ENCODE measurements at places on chromosomes 12 and 14.

- no peak for DNase-seq
These were observed 9.1 kb downstream of the TMCC3 start for GRCh38 chr12:94641283-94641682.

DNA sequence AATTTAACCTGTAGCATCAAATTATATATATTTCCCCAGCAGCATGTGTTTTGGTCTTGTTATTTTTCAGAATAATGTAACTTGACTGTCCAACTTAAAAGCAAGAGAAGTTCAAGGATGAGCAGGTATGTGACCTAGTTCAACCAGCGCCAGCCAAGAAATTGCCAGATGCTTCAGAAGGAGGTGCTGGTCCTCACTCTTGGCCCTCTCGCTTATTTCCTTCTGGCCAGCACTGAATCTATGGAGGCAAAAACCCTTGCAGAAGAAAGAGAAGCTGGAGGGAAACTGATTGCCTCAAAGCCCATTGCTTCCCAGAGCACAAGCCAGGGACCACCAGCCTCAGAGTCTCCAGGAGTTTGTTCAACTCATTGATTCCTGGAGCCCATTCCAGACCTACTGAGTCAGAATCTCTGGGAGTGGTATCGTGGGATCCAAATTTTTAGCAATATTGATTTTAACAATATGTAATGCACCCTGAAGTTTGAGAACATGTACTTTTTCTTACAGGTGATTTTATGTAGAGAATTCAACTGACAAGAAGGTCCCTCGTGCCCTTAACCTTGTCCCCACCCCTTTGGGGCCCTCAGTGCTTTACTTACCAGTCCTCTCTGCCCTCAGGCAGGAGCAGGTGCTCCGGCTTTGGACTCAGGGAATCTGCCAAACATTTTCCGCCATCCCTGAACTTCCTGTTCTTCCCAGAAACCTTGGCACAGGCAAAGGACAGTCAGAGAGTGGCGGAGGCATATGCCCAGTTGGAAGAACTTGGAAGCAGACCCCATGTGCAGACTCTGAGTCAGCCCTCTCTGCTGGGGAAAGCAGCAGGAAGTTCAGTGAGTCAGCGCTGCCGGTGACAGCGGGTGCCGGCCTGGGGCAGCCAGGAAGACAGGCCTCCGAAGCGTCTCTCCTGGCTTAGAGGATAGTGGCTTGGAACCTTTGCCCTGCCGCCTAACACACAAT, 10.4 kb downstream of the BEST3 start:
- DNase-seq, result peak; percentile 79

GRCh38 chr14:105448706-105449111, 25.9 kb upstream of the CRIP2 start:
- peak; percentile 29 for DNase-seq

DNA sequence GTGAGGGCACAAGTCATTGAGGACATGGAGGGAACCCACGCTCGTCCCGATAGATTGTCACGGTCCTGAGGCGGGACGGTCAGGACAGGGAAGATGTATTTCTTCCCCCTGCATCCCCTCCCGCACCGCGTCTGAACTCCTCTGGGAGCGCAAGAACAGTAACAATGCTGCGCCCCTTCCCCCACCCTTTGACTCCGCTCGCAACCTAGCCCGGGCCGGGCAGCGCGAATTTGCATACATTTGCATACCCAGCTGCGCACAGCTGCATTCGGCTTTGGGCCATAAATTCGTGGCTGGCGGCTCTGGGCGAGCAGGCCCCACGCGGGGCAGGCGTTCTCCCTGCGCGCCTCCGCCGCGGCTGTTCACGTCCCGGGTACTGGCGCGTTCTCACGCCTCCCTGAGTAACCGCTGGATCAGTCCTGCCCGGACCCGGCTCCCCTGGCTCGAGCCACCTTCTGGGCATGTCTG, 29.0 kb upstream of the SMUG1 start:
- DNase-seq, result no peak

GRCh38 chr14:63249092-63249491, 44.8 kb downstream of the RHOJ start:
- no peak for DNase-seq

DNA sequence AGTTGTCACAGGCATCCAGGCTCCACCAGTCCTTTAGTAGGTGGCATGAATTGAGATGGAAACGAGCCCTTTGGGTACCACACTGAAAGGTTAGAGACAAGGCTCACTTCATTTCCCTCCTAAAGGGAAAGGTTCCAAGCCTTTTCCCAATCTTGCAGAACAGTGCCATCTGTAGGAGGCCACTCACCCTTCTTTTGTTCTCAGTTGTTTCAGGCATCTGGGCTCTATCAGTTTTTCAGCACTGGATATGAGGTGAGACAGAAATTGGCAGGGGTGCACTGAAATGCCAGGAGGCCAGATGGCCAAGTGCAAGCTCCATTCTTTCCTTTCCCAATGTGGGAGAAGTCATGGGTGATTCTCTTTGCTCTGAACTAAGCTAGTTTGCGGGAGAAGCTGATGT, 15.2 kb downstream of the FBXO33 start:
- DNase-seq, result no peak

- DNase-seq, result no peak
These were observed 99.5 kb downstream of the KIF26A start for GRCh38 chr14:104237651-104238423.

DNA sequence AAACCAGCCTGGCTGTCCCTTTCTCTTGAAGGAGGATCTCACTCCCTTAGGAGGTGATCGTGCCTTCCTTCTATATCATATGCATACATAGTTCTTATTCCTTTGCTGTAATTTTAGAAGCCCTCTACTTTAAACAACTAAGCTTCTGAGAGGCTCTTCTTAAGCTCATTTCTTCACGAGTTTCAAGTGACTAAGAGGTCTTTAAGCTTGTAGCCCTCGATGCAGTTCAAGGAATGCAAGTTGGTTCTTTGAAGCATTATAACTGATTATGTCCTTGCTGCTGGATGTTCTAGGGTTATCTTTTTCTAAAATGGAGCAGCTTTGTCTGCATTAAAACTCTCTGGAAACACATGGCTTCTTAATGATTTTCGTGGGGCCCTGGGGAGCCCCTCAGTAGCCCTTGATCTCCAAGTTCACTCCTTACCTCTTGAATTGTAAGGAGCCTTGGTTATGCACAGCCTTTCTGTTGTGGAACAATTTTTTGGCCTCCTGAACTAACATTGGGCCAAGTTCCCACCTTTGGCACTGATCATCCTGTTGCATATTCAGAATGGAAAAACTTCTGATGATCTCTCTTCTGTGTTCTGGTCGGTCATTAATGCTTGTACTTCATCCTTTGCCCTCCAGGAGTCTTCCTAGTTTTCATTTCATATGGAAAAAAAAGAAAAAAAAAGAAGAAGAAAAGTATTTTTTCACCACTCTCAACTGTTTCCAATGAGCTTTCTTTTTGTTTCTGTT, 12.6 kb downstream of the RASSF8 start:
- DNase-seq, result no peak

GRCh38 chr14:75489480-75489837, 32.8 kb upstream of the BATF start:
- no peak for DNase-seq

GRCh38 chr12:122891661-122892525, 4.0 kb downstream of the VPS37B start:
- DNase-seq, result peak; percentile 60

- no peak for DNase-seq
These were observed 17.7 kb downstream of the DTD2 start for GRCh38 chr14:31439561-31439960.

GRCh38 chr14:32492457-32492856, 163.4 kb downstream of the AKAP6 start:
- DNase-seq, result no peak

GRCh38 chr12:119989361-119989730, 310 bp downstream of the BICDL1 start:
- no peak for DNase-seq

- no peak for DNase-seq
These were observed 127.6 kb upstream of the TMCC3 start for GRCh38 chr12:94777936-94778335.

DNA sequence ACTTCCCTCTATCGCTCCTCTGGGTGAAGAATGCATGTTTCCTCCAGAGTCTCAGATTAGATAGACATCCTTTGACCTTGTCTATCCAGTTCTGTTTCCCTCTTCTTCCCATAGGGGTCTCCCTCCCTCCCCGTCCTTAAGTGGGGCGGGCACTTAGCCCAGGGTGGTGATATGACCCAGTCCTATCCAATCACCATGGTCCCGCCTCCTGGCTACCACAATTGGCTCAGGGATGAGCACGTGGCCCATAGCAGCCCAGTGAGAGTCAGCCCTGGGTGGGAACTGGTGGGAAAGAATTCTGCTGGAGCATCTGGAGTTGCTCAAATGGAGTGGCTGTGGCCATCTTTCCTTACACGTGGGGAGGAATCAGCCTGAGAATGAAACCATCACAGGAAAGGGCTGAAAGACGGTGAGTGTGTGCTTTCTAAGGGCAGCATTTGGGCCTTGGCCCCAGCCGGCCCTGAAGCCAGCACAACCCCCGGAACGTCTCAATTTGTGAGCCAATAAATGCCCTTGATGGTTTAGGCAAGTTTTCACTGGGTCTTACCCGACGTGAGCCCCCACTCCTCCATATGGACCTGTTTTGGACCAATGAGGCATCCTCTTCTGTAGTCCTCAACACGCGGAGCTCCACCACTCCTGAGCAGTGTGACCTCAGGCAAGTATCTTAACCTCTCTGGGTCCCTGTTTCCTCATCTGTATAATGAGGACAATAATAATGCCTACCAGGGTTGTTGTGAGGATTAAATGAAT, 14.4 kb upstream of the MLXIP start:
- no peak for DNase-seq

GRCh38 chr14:65339866-65340265, 72.7 kb upstream of the FUT8 start:
- no peak for DNase-seq

GRCh38 chr12:111693818-111694217, 8.0 kb downstream of the ACAD10 start:
- no peak for DNase-seq

DNA sequence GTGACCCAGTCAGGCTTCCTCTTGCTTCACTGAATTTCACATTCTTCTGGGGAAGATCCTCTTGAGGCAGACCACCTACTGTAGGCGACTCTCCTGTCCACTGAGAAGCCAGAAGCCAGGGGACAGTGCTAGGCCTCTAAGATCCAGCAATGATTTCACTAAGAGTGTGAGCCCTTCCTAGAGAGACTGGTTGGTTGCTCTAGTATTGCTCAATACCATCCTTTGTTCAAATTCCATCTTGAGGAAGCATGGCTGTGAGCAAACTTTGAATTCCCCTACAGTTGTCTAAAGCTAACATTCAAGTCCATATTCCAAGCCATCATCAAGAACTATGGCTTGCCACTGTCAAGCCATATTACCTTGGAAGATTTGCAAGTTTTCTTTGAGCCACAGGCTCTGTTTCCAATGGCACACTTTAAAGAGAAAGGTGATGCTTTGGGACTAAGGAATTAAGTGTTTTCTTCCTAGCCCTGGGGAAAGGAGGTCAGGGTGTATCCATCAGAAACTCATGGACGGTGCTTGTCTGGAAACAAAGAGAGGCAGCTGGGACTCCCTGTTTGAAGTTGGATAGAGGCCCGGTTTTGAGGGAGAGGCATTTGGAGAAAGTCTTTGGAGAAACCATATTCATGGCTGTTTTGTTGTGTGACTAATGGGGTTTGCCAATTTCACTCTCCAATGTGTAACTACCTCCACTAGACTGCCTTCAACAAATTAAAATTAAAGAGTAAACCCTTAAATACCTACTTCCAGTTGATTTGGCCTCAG, 1217.9 kb downstream of the VRK1 start:
- DNase-seq, result no peak

DNA sequence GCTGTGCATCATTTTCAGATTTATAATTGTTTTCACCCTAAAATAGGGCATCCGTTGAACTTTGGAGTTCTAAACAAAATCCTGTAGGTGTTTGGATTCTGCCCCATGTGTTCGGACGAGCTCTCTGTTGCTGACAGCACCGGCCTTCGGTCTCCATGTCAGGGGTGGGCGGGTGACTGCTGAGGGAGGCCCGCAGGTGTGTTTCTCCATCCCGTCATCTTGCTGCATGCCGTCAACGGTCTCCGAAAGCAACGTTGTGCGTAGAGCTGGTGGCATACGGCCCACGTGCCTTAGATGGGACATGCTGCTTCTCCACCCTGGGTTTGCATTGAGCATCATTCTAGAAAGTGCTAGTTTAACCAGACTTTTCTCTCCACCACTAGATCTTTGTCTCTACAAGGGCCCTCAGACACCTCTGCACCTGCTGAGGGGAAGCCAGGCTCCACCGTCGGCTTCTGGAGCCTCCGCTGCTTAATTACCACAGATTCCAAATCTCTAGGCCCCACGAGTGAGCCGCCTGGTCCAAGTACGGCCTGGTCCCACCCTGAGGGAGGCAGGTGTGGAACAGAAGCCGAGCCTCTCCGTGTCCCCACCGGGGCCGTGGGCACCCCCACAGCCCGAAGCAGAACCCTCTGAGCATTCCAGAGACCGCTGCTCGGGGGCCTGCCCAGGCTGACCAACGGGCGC, 15.7 kb upstream of the AMN start:
- DNase-seq, result no peak

DNA sequence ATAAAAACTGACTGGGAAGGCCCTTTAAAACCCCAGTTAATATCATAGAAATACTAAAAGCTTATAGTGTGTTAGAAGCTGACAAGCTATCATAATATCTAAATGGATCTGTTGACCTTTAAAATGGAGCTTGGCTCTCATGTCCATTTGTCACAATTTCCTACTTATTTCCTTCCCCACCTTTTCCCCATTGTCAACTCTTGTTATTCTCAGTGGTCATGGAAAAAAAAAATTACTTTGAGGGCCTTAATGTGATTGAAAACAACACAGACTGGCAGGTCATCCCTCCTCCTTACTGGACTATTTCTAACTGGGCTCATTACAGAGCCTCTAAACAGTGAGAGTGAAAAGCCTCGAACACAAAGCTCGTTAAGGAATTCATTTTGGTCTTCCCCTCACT, 13.7 kb upstream of the WNK1 start:
- no peak for DNase-seq

DNA sequence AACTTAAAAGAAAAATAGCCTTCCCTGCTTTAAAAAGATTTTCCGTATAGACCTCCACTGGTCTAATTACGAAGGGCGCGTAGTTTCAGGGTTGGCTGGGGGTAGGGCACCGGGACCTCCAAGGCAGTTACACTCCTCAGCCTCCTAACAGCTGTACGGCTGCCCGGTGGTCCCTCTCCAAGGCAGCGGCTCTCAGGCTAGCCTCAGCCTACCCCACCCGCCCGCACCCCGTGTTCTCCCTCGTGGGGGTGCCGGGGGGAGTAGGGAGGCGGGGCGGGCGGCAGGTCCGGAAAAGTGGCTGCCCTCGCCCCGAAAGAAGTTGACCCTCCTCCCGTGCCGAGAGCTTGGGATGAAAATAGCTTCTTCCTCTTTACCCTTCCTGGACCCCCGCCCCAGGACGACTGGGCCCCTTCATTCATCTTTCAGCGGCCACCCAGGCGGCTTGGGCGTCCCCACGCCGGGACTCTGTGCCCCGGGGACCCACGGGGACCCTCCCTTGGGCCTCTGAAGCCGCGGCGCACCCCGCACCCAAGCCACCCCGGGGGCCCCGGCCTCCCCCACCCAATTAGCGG, 991 bp upstream of the RCOR1 start:
- DNase-seq, result no peak
